ENCODE measurements at places on chromosomes 6 and 20.

GRCh38 chr20:31681769-31682168 is 40.9 kb downstream of the BCL2L1 start:
- DNase-seq: no peak

DNA sequence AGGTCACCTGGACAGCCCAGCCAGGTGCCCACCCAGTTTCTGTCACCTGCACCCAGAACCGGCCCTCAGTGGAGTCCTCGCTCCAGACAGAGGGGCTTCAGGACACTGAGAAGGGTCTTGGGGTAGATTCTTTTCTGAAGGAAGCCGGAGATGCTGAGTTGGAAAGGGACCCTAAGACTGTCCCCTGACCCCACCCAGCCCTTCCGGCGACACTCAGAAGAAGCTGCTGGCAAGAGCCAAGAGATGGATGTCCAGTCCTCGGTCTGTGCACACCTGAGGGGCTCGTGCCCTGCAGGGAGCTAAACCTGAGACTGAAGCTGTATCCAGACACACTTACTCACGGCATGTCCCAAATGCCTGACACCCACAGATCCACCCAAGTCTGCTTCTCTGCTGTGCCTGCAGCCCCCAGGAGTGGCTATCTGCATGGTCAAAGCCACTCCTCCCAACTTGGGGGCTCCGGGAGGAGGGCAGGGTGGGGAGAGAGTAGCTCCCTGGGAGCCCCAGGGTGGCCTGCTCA is 20.2 kb downstream of the NTSR1 start:
- DNase-seq: no peak

DNA sequence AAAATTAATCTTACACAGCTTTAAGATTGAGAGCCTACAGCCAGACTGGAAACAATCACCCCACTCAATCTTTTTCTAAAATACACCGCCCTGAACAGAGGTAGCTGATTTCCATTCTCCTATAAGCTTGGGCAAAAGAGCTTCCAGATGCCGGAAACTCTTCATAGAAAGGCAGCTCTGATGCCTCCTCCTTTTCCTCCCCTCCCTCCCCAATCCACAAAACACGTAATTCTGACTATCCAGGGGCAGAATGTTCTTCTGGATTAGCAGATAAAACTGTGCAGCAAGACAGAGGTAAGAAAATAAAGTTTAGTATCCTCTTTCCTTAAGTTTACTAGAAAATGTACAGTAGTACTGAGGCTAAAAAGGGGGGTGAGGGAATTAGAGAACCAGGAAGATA is 15.8 kb downstream of the ADNP start:
- DNase-seq: no peak

DNA sequence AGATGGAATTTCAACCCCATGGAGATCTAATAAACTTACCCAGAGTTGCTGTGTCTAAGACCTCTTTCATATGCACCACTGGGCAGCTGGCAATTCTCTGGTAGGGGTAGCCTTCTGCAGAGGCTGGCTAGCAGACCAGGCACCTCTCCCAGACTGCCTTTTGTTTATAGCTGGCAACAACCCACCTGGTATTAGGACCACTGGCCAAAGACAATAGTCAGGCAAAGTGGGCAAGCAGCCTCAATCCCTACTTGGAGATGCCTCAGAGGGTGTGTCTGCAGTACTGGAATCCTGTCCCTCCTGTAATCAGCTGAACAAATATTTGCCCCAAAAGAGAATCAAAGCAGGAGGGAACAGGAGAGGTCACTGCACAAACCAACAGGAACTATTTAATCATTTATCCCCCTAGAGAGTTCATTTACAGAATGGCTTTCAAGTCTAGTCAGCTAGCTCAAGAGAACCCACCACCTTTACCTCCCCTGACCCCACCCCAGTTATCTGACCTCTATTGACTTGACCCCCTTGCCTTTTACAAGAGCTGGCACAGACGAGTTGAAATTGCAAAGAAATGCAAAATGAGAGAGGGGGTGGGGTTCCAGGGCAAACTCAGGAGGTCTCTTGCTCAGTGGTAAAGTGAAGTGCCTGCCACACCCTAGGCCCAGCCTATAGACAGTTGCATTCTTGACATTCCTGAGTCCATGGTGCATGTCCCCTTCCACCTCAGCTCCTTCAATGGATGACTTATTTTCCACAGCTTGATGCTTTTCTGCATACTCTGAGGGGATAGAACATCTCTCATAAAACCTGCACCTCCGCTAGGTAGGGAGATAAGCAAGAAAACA is 2.8 kb downstream of the BCL2L1 start:
- peak; percentile 77 for DNase-seq

DNA sequence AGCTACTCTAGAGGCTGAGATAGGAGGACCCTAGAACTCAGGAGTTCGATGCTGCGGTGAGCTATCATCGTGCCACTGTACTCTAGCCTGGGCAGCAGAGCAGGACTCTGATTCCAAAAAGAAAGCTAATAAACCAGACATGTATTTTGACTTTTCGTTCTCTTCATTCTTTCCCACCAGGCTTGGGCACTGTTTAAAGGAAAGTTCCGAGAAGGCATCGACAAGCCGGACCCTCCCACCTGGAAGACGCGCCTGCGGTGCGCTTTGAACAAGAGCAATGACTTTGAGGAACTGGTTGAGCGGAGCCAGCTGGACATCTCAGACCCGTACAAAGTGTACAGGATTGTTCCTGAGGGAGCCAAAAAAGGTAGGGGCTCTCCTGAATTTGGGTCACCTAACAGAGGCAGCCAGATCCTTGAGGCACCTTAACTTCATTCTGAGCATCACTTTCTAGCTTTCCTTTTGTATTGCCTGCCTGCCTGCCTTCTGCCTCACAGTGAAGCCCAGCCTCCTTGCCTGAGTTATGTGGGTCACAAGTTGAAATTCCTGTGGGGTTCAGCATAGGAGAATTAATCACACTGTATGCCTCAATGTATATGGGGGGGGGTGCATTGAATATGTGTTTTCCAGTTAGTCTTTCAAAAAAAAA is 3.2 kb downstream of the IRF4 start:
- DNase-seq: no peak

- DNase-seq: no peak
Observed at GRCh38 chr6:119285908-119286625, 63.5 kb downstream of the MAN1A1 start.

DNA sequence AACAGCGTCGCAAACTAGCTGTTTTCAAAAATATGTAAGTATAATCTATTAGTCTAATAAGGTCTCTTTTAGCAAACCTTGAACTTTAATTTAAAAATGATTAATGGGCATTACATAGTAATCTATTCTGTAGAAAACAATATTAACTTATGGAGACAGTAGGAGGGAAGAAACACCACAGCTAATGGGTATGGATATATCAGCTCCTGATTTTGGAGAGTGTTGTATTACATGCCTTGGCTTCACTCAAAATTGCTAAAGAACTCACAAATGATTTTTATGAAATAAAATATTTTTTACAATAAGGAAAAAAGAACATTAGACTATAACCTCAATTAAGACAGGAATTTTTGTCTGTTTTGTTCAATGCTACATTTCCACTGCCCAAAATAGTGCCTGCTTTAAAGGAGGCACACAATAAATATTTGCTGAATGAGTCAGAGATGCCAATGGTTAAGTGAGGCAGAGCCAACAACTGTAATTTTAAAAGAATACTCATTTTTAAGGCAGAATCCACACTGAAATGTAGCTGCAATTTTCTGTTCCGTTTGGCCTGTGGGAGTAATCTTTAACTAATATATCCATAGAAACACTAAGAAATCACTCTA is 15.7 kb downstream of the ATG5 start:
- DNase-seq: no peak

DNA sequence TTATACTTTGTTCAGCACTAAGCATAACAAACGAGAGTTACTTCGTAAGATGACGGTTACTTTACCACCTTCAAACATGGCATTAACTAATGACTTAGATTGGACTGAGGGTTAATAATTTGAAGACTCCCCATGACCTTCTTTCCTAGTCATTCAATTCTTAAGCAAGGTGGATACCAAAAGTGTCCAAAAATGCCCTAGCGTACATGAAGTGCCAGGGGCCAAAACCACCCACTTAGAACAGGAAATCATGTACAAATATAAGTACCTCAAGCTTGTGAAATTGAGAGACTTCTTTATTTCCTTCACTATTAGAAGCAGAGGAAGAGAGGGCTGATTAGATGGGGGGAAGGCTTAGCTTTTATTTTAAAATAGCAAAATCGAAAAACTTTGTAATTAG is 166.4 kb downstream of the ATXN1 start:
- no peak for DNase-seq

DNA sequence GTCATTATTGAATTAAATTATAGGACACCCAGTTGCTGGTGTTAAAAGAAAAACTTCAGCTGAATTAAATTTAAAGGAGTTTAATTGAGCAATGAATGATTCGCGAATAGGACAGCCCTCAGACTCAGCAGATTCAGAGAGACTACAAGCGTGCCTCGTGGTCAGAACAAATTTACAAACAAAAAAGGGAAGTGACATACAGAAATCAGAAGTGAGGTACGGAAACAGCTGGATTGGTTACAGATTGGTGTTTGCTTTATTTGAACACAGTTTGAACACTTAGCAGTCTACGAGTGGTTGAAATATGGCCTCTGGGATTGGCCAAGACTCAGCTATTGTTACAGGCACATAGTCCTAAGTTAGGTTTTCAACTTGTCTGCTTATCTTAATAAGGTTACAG is 25.8 kb upstream of the TNFRSF21 start:
- peak; percentile 42 for DNase-seq

DNA sequence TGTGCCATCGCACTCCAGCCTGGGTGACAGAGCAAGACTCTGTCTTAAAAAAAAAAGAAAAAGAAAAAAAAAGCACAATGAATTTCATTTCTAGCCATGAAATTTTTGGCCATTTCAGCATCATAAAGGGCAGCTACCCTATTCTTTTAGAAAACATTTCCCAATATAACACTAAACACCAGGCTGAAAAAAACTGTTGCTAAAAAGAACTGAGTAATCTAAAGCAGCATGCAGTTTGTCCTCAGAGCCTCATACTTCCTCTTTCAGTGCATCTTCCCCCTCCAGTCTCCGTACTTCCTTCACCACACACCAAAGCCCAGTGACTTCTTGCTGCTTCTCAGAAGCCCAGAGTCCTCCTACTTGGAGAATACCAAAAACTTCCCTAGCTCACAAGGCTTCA is 5.6 kb upstream of the IFNGR1 start:
- peak; percentile 68 for DNase-seq

DNA sequence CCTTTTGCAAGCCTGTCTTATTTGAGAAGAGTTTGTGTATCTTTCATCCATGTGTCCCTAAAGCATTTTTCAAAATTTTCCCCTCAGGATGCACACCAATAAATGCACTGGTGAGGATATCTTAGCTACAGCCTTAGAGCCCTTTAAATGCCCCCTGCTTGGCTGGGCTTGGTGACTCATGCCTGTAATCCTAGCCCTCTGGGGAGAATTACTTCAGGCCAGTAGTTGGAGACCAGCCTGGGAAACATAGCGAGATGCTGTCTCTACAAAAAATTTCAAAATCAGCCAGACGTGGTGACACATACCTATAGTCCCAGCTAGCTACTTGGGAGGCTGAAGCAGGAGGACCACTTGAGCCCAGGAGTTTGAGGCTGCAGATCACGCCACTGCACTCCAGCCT is 33.8 kb upstream of the PLCB4 start:
- no peak for DNase-seq

DNA sequence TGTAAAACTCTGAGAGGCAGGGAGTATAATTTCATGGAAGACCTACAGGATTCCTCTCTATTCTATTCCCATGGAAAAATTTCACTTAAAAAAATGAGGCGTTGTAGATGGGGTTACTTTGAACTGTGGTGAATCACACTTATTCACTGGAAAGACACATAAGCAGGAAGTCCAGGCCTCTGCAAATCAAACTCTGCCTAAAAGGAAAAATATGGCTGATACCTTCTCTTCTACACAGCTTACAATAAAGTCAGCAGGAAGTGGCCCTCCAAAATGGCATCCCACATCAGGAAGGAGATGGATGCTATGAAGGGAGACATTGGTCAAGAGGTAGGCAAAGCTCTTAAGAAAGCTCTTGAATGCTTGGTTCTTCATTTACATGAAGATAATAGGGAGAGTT is 115.9 kb downstream of the FYN start:
- DNase-seq: no peak

Data from globus pallidus (tissue), 1 donor.